ENCODE measurements at places on chromosomes 2 and 18. TPM values are rescaled to one million over a fixed set of nuclear protein-coding genes. Genes with fewer than 3 reads are reported as not detected.

ESPNL gene
- 0.40 TPM for total RNA-seq

MC5R gene
- total RNA-seq = not detected

SOCS6 gene
- total RNA-seq = 31.5 TPM

SLC16A14 gene
- total RNA-seq = 6.2 TPM

GEN1 gene
- total RNA-seq = 10.1 TPM

MYOM1 gene
- total RNA-seq = 1.9 TPM

BARD1 gene
- total RNA-seq = 34.0 TPM

GALNT13 gene
- 1.7 TPM for total RNA-seq

STAT4 gene
- total RNA-seq = 0.31 TPM

SLC9A2 gene
- total RNA-seq = not detected

SERPINB3 gene
- total RNA-seq = not detected

REEP1 gene
- 0.50 TPM for total RNA-seq

RAPGEF4 gene
- 2.2 TPM for total RNA-seq

HOXD8 gene
- total RNA-seq = 0.06 TPM

EMILIN1 gene
- total RNA-seq = 292 TPM

ATIC gene
- 28.4 TPM for total RNA-seq

CCDC148 gene
- 0.26 TPM for total RNA-seq

OR6B2 gene
- not detected for total RNA-seq

CNTNAP5 gene
- total RNA-seq = not detected

TUBB8B gene
- total RNA-seq = not detected

CNGA3 gene
- total RNA-seq = 0.13 TPM

POTEI gene
- not detected for total RNA-seq

DSG4 gene
- not detected for total RNA-seq

TTN gene
- 5.6 TPM for total RNA-seq

ONECUT2 gene
- under 0.01 TPM for total RNA-seq

G6PC2 gene
- total RNA-seq = not detected

ZNF236 gene
- 6.1 TPM for total RNA-seq

SAG gene
- total RNA-seq = not detected

PAIP2B gene
- total RNA-seq = 0.26 TPM

RAB6C gene
- total RNA-seq = under 0.01 TPM

IL1R1 gene
- total RNA-seq = 49.0 TPM

COL3A1 gene
- 1,561 TPM for total RNA-seq

HJURP gene
- total RNA-seq = 20.3 TPM

TEX44 gene
- total RNA-seq = not detected

All from aortic smooth muscle cell (primary cell).